ENCODE measurements at places on chromosomes 12 and 14. TPM values are rescaled to one million over a fixed set of nuclear protein-coding genes. Genes with fewer than 3 reads are reported as not detected.

GRCh38 chr12:50685641-50686040 is 78.3 kb upstream of the ATF1 start:
- DNase-seq = no peak

DNA sequence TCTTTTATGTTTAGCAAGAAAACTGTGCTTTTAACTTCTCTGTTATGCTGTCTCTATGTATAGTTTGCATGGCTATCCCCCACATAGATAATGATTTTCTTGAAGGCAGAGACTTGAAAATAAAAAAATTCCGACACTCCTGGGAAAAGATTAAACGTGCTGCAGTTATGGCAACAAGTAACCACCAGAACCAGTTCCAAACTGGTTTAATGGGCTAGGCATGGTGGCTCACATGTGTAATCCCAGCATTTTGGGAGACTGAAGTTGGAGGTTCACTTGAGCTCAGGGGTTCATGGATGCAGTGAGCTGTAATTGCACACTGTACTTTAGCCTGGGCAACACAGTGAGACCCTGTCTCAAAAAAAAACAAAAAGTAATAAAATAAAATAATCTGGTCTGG is 15.1 kb upstream of the CAPRIN2 start:
- no peak for DNase-seq

- no peak for DNase-seq
Measured at GRCh38 chr12:88544991-88545980, 35.0 kb downstream of the KITLG start.

GRCh38 chr14:105331575-105332349 is 17.2 kb downstream of the PACS2 start:
- DNase-seq = no peak

- DNase-seq = no peak
Measured at GRCh38 chr12:6827437-6827911, 733 bp upstream of the P3H3 start.

- no peak for DNase-seq
Measured at GRCh38 chr12:9933958-9934357, 1.8 kb upstream of the CLEC2A start.

NEUROD4 gene
- total RNA-seq = not detected

- no peak for DNase-seq
Measured at GRCh38 chr14:21160061-21160610, 4.3 kb upstream of the OR5AU1 start.

DNA sequence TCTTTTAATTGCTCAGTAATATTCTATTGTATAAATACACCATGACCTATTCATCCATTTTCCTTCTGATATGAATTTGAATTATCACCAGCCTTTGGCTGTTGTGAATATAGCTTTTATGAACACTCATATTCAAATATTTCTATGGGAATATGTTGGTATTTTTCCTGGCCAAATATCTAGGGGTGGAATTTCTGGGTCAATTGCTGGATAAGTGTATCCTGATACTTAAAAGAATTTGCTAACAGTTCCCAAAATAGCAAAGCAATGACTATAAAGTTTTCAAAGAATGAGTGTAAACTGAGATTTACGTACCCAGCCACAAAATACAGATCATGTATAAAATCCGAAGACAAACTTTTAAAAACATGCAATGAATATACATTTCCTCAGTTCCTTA is 148.7 kb upstream of the CLEC14A start:
- DNase-seq = no peak

NKX2-1 gene
- 0.13 TPM for total RNA-seq

COL2A1 gene
- 1.4 TPM for total RNA-seq

- no peak for DNase-seq
Measured at GRCh38 chr12:116366824-116367223, 89.3 kb upstream of the MED13L start.

DNA sequence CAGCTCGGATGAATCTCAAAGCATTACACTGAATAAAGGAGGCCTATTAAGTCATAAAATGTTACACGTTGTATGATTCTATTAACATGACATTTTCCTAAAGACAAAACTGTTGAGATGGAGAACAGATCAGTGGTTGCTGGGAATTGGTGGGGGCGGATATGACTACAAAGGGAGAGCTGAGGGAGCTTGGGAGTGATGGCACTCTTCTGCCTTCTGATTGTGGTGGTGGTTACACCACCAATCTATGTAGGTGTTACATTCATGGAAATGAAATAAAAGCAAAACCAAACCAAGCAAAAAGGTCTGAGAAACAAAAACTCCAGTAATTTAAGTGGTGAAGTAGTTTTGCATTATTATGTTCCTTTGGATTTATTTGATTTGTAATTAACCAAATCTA is 16.4 kb upstream of the EVL start:
- no peak for DNase-seq

GRCh38 chr14:68736471-68736871 is 56.4 kb downstream of the ZFP36L1 start:
- no peak for DNase-seq

DNA sequence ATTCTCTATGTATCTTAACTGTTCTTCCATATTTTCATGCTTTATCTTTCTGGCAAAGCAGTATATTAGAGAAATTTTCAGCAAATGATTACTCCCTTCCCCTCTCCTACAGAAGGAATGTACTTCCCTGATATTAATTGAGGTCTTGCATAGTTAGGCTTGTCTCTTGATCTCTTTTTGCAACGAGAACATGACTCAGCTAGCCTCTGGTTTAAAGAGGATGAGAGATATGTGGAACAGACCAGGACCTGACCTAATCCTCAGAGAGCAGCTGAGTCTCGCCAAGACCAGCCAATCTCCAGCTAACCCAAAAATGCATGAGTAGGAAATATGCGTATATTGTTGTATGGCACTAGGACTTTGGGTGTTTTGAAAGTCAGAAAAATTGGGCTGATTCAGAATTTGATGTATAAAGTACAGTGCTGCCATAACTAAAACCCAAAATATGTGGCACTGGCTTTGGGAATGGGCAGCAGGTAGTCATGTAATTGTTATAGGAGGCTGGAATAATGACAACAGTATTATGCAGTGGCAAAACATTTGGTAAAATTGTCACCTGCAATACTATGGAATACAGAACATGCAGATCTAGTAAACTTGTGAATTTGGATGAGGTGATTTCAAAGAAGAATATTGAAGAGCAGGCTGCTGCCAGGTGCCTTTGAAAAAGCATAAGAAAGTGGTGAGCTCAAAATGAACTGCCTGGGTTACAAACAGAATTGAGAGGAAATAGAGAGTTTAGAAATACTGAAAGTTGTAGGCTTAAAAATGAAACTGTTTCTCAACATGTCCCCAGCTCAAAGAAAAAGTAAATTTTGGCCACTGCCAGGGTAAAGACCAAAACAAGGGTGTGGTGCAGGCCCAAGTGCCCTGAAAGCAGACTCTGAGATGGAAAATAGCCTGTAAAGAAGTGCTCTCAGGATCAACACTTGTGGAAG is 9.3 kb upstream of the USP15 start:
- DNase-seq = no peak

CLEC4C gene
- total RNA-seq = not detected

PLCZ1 gene
- total RNA-seq = not detected

GRCh38 chr12:88801227-88802095 is 221.2 kb upstream of the KITLG start:
- no peak for DNase-seq

GRCh38 chr12:49375406-49375805 is 8.1 kb downstream of the SPATS2 start:
- no peak for DNase-seq

DNA sequence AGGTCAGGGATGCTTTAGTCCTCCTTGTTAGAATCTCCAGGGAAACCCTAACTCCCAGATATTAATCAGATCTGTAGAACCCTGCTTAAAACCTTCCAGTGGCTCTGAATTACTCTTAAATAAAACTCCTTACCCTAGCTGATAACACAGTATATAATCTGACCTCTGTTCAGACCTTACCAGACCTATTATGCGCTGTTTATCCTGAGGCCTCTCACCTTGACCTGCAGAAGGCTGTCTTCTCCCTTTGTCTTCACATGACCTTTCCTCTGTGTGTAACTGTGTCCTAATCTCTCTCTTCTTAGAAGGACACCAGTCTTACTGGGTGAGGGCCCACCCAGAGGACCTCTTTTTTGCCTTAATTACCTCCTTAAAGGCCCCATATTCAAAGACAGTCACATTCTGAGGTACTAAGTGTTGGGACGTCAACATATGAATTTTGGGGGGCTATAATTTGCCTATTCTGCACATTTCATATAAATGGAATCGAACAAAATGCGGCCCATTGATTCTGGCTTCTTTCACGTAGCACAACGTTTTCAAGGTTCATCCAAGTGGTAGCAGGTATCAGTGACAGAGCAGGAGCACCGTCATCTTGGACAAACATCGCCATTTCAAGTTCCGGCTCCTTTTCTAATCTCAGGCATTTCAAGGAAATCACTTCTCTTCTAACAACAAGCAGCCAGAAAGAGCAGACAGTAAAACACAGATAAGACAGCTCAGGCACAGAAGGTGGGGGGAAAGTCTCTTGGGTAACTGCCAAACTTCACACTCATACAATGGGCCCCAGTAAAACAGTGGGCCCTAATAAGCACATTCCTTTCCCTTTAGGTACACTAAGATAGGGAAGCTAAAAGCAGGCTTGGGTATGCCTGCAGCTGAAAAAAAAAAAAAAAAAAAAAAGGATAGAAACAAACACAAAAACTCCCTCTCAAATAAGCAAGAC is 200.2 kb upstream of the NUDT4 start:
- DNase-seq = no peak

DNA sequence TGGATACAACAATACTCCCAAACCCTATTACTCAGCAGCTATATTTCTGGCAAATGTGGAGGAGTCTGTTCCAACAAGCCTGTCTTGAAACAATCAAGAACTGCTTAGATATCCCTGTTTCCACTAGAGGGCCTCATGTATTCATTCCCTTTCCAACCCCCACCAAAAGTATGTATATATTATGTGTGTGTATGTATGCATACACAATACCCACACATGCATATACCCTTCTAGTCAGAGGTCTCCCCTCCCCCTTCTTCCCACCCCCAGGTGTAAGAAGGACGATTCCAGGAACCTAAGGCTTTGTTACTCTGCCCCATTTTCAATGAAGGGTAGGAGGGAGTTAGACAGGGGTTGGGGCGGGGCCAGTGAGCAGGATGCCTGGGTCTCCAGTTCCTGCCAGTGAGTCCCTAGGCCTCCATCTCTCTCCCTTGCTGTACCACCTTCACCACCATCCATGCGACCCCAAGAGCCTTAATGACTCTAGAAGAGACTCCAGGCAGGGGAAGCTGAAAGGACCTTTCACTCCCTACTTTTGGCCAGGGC is at the start of gene DGKA:
TSS of gene DGKA (plus strand) at position 392 of the 546 bp plus-strand sequence. CDS start 5,342 bp downstream, outside the sequence.
- peak; percentile 67 for DNase-seq

DNA sequence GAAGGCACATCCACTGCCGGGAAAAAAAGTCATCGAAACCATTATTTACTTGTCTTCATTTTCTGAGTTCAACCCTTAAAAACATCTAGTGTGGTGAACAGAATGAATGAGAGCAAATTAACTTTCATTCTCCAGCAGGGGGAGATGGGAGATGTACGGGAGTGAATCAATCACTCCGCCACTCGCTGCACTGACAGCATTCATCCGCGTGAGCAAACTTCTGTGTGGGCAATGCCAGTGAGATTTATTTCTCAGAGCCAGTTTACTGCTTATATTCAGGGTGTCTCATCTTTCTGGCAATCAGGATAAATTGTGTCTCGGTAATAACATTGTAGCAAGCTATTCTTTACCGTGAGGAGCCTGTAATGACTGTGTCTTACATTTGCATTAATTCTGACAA is 463.6 kb upstream of the MIS18BP1 start:
- DNase-seq = no peak

P2RX7 gene
- total RNA-seq = 0.23 TPM

- DNase-seq = no peak
Measured at GRCh38 chr12:110677206-110677911, 11.6 kb downstream of the HVCN1 start.

DNA sequence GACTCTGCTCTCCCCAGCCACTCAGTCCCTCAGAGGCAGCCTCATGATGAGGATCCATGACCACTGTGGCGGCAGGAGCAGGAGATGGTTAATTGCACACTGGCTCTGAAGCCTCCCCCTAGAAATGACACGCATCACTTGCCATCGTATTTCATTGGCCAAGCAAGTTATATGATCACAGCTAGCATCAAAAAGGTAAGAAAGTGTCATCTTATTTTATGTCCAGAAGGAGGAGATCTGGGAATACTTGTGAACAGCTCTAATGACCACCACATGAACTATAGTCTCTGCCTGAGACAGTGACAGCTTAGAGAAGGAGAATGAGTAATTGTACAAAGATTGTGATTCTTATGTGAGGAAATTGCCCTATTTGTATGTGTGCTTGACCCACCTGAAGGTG is 363.4 kb downstream of the NUAK1 start:
- DNase-seq = no peak

DNA sequence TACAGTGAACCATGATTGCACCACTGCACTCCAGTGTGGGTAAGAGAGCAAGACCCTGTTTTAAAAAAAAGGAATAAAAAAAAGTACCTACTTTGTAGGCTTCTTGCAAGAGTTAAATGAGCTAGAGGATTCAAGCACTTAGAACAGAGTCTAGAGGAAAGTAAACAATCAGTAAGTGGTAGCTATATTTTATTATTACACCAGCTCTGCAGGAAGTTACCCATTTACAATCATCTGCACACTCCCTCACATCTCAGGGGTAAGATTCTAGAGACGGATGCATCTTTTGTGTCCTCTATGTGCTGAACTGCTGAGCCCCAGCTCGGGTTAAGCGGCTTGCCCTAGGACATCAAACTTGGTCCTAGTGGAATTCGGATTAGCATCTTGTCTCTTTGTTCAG is 67.3 kb downstream of the KCNK10 start:
- DNase-seq = no peak

CCDC177 gene
- not detected for total RNA-seq

- DNase-seq = no peak
Measured at GRCh38 chr14:68111097-68111852, 291.7 kb downstream of the RAD51B start.

DNA sequence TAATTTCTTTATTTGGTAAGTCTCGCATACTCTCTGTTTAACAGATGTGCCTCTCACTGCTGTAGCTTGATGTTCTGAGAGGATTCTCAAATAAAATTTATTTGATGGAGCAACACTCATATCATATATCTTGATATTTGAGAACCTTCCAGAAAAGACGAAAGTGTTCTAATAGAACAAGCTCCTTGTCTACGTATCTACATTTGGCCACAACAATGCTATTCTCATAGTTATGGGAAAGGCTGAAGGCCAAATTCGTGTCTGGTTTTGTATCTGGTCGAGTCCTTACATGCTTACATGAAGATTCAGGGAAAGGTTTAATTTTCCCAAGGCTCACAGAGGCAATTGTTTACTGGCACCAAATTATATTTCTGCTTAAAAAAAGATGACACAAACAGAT is 186.7 kb upstream of the SLC38A2 start:
- no peak for DNase-seq

All from Panc1 (cell line).